ENCODE measurements at places on chromosomes 3 and 15.

DNA sequence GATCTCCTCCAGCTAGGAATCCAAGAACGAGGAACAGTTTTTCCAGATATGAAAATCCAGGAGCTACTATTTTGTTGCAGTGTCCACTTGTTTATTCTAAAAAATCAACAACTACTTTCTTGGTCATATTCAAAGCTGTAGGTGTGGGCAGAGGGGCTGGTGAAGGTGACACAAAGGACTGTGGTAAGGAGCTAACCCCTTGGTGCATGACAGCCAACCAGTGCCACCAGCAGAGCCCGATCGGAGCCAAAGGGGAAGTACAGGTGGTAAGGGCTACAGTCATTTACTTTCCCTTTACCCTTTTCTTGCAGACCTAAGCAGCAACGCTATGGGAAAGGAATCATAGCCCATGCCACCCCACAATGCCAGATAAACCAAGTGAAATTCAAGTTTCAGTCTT, 30.7 kb downstream of the PLA1A start:
- no peak for DNase-seq

GRCh38 chr3:32017286-32017685, 35.7 kb downstream of the ZNF860 start:
- DNase-seq = no peak

GRCh38 chr3:139574026-139574947, 34.7 kb upstream of the RBP1 start:
- no peak for DNase-seq

- no peak for DNase-seq
Observed at GRCh38 chr3:36317915-36318314, 62.4 kb upstream of the STAC start.

GRCh38 chr15:51077221-51078153, 17.2 kb downstream of the TNFAIP8L3 start:
- no peak for DNase-seq

DNA sequence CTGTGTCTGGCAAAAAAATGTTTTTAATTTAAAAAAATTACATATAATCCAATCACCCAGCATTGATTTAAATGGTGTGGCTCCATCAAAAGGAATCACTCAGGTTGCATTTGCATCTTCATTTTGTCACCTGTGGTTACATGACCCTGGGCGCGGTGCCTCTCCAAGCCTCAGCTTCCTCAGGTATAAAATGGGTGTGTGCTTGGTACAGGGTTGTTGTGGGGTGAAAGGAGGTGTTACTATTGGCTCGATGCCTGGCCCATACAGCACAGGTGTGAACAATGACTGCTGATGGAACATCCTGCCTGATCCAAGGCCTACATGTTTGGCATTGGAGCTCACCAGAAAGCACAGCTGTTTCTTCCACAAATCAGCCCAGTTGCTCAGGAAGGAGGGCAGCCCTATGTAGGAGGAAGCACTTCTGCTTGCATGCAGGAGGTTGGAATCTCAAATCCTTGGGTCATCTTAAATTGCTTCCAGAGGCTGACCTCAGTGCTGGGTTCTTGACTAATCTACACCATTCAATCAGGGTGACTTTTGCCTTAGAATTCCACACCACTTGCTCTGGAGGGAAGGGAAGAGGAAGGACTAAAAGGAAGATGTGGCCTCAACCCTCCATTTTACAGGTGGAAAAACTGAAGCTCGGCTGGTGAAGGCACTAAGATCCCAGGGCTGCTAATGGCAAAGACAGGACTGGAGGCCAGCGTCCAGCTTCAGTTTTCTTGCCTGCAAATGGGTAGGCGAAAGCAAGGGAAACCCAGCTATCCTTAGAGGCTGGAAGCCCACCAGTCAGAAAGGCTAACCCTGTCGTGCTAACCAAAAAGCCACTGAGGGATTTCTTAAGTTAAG, 31.7 kb downstream of the BHLHE40 start:
- no peak for DNase-seq

DNA sequence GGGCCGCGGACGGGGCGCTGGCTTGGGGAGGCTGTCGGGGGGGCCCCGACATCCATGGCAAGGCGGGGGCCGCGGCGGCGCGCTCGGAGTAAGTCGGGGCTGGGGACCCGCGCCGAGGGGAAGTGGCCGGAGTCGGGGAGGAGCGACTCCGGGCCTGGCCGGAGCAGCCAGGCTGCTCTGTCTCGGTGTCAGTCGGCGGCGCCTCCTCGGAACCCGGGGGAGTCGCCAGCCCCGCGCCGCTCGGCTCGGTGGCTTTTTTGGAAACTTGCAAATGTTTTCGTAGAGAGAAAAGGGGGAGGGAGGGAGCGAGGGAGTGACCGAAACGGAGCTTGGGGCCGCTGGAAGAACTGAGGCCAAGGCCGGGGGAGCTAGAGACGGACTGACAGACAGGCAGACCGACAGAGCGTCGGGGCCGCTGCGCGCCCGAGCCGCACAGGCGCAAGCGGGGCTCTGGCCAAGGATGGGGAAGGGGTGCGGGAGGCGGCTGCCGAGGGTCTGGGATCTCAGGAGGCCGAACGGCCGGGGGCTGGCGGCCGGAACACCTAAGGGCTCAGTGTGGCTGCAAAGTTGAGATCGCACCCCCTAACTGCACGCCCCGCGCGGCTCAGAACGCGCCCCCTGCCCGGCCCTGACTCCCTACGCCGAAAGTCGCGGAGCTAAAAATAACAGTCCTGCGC, 5.0 kb downstream of the PTH1R start:
- no peak for DNase-seq

GRCh38 chr15:76201536-76202255, 109.6 kb downstream of the ETFA start:
- no peak for DNase-seq

- DNase-seq = no peak
Observed at GRCh38 chr15:77607111-77607893, 25.4 kb downstream of the LINGO1 start.

- DNase-seq = no peak
Observed at GRCh38 chr15:77186594-77187011, 115.7 kb upstream of the TSPAN3 start.

DNA sequence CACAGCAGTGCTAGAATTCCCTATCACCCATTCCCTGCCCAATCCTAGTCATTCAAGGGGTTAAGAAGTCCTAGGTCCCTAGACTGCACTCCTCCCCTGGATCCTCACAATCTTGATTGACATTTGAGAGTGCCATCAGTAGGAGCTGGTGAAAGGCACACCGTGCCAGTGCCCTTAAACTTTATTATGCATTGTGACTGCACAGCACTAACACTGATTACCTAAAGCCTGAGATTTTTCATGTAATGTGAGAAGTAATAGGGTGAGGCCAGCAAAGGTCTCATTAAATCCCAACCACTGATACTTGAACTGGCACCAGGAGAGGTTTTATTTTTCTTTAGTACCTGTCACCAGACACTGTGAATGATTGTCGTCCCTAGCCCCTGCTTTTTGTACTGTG, 16.3 kb downstream of the GXYLT2 start:
- no peak for DNase-seq

All from prostate gland (tissue), 2 donors.